ENCODE measurements at places on chromosomes 2 and 18.

DNA sequence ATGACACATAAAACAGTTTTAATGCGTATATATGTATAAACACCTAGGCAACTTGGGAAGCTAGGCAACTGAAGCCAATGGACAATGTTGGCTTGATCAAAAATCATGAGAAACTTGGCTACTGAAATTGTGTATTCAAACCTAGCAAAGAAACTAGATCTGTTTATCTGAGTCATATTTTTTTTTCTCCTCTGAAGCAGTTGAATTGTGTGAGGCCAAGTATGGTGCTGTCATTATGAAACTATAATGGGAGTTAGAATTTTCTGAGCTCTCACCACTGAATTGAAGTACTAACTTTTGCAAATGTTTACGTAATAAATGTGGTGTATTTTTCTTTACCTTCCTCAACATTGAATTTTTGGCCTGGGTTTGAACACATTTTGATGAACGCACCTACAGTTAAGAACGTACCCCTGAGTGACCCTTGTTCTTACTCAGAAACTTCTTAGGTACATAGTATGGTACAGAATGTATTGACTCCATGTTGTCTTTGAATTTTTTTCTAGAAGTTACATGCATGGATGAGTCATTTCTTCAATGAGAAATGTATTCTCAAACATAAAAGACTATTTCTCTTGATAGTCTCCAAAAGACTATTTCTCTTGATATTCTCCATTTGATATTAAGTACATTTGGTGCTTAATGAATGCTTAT, 23.8 kb downstream of the CD28 start:
- DNase-seq, result peak; percentile 5

- DNase-seq, result peak; percentile 38
Measured at GRCh38 chr2:168220965-168221819, 26.2 kb downstream of the STK39 start.

DNA sequence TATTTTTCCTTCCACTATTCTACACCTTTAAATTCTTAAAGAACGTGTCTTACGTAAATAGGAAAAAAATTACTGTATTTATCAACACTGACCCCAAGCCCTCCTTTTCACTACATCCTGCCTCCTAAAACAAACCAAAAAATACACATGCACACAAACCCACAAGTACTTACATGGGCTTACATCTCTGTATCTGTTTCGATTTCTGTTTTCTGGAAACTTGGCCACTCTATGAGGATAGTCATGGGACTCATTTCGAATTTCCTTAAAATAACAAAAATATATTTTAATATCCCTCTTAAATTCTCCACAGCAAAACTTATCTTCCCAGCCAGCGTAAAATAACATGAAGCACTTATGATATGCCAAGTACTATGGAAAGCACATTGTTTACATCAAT, 25.0 kb downstream of the PTPN2 start:
- DNase-seq, result no peak

GRCh38 chr2:236169741-236170589, 1.8 kb upstream of the GBX2 start:
- DNase-seq, result peak; percentile 45

GRCh38 chr2:133253793-133254192, 314.5 kb downstream of the NCKAP5 start:
- DNase-seq, result peak; percentile 25

DNA sequence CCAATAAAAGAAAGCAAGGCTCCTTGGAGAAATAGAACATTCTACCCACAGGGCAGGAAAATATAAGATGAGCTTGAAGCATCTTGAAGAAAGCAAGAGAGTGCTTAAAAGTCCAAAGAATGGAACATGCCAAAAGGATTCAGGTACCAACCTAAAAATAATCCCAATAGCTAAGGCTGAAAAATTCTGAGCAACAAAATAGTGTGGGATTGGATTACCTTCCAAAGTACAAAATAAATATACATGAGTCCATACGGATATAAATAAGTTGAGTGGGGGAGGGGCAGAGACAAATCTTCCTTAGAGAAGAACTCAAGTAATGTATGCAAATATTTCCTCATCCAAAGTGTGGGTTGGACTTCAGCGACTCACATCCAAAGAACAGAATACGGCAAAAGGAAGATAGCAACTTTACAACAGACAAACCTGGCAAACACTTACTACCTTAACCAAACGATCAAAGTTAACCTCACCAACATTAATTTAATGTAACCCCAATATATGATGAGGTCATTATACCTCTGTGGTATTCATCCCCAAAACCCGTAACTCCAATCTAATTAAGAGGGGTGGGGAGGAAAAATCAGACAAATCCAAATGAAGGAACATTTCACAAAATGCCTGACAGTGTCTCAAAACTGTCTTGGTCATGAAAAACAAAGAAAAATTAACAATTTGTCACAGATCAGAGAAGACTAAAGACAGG, 26.9 kb downstream of the MEMO1 start:
- DNase-seq, result no peak

- no peak for DNase-seq
Measured at GRCh38 chr2:172389685-172390339, 37.6 kb upstream of the ITGA6 start.

DNA sequence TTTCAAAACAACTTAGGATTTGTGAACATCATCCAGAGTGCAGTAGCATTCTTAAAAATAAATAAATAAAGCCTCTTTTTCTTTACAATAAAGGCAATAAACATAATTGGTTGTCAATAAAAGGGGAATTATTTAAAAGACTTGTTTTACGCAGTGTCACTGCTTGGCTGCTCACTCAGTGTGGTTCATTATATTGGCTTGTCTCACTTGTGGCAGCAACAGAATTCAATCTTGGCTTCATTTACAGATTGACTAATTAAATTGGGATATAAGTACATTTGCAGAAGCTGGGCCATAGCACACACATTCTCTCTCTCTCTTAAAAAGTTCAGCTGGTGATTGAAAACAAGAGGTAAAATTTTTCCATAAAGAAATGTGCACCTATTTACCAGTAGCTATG, 1027.6 kb downstream of the LRP1B start:
- no peak for DNase-seq

DNA sequence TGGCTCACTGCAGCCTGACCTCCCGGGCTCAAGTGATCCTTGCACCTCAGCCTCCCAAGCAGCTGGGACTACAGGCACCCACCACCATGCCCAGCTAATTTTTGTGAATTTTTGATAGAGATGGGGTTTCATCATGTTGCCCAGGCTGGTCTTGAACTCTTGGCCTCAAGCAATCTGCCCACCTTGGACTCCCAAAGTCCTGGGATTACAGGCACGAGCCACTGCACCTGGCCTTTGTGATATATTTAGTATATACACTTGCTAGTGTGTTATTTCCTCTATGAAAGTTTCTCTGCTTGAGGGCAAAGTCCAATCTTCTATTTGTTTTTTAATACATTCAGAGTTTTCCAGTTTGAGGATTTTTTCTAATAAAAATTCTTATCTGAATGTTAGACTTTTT, 119.3 kb downstream of the GALNT3 start:
- DNase-seq, result no peak

DNA sequence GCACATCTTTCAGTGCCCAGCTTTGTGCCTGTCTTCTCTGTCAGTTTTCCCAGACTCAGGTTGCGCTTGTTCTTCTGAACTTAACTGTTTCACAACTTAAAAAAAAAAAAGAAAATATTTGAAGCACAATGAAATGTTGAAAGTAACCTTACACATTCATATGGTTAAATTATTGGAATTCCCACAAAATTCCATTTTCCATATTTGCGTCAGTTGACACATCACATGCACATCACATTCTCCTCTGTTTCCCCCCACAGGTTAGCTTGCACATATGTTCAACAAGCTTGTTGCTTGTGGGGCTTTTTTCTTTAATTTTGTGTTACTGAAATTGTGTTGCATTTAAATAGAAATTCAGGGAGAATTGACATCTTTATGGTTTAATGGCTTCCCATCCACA, 8.3 kb downstream of the MYO1B start:
- no peak for DNase-seq

DNA sequence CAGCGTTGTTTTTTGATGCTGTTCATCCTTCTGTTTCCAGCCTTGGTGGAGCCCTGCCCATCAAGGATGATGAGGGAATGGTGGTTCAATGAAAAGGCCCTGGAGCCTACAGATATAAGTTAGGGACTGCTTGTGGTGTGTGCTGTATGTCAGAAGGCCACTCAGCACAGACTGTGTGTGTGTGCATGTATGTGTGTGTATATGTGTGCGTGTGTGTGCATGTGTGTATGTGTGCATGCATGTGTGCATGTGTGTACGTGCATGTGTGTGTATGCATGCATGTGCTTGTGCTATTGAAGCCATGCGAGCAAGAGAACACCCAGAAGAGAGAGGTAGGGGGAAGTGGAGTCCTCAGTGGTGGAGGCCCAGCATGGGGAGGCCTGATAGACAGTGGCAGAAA, 304.9 kb downstream of the CYP26B1 start:
- no peak for DNase-seq

DNA sequence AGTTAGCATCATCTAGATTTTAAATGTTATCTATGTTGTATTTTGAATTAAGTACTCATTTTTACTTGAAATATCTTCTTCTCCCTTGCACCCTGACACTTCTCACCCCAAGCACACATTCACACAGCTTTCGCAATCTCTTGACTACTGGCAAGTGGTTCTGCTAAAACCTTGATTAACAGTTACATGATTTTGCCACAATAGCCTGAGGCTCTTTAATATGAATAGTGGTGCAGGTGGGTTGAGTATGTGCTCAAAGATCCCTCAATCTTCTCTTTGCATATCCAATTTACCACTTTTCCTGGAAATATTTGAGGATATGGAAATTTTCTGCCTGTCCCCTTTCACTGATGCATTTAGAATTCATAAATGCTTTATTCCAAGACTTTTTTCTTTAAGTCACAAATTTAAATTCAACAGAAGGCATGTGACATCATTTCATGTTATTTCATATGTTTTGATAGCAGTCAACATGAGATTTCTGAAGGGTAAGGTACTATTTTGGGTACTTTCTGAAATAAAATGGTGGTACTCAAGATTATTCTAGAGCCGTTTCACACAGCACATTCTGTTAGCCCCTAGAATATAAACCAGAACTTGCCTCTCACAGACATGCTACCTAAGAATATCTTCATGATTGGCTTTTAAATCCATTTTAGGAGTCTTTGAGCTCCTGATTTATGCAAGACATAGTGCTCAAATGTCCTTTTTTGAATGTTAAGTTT, 339.7 kb downstream of the RPRM start:
- DNase-seq, result no peak

GRCh38 chr2:4745056-4745991, 946.9 kb upstream of the SOX11 start:
- no peak for DNase-seq

DNA sequence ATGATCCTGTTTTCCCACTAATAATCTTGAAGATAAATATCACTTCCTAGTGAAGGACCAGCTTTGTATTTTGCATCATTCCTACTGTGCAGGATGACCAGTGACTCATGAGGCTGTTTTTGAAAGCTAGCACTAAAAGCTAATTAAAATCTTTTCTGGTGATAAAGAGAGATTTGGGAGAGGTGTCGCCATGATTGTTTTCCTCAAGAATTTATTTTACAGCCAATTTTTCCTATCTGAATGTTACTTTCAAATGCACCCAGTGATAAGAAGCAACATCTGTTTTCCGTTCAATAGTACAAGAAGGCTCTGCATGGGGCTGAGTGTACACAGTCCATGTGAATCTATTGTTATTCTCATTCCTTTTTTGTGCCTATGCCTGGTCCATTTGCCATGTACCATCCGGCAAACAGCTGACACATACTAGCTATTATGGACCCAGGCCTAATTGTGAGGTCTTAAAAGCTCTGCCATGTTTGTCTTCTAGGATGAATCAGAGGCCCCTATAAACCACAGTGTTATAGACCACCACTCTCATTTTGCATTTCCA, 28.4 kb downstream of the MEIS1 start:
- peak; percentile 49 for DNase-seq

GRCh38 chr2:167925758-167926157, 321.6 kb downstream of the STK39 start:
- DNase-seq, result peak; percentile 27

GRCh38 chr2:128028668-128029054, 802 bp upstream of the SAP130 start:
- no peak for DNase-seq

- peak; percentile 55 for DNase-seq
Measured at GRCh38 chr2:233418761-233419546, 64.7 kb downstream of the DGKD start.

GRCh38 chr2:95392730-95393455, 9.6 kb upstream of the FAHD2A start:
- no peak for DNase-seq

DNA sequence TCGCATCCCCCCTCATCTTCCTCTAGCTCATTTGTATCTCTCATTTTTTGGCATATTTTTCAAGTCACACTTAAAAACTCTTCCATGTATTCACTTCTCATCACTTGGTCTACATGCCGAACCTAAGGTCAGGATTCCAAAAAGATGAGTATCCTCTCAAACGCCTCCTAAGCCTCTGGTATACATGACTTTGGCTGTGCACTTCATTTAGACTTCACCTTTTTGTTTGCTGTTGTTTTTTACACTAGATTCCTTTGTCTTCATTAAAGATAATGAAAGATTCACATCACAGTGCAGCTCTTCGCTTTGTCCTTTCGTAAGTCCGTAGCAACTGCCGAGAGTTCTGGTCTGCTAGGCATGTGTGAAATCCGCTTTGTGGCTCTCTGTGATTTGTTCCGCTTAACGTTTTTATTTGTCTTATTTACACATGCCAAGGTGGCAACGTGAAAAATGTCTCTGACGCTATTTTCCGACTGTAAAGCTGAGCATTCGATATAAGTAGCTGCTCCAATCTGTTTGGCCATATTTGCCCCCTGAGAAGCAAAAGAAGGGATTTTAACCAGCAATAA, 17.7 kb downstream of the RND3 start:
- DNase-seq, result peak; percentile 67

GRCh38 chr18:63725682-63726480, 23.1 kb downstream of the SERPINB11 start:
- DNase-seq, result peak; percentile 23

- no peak for DNase-seq
Measured at GRCh38 chr2:121212661-121213325, 72.2 kb downstream of the TFCP2L1 start.

DNA sequence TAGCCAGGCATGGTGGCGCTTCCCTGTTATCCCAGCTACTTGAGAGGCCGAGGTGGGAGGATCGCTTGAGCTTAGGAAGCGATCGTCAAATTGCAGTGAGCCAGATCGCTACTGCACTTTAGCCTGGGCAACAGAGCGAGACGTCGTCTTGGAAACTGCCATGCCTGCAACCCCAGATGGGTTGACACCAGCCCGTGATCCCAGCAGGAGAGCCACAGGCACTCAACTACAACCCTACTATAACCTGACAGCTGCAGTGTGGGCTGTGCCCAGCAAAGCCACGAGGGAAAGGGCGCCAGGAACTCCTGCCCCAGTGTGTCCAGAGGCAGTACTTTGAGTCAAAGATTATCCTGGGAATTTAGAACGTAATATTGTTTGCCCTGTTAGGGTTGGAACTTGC, 85.6 kb downstream of the SS18 start:
- DNase-seq, result no peak

GRCh38 chr2:238285653-238286082, 2.7 kb downstream of the PER2 start:
- DNase-seq, result peak; percentile 98

GRCh38 chr2:10814571-10815331, 2.2 kb upstream of the PDIA6 start:
- no peak for DNase-seq
